ENCODE measurements at places on chromosomes 11 and 22. TPM values are rescaled to one million over a fixed set of nuclear protein-coding genes. Genes with fewer than 3 reads are reported as not detected.

The ABCC8 gene
- not detected for total RNA-seq

The RASL10A gene
- total RNA-seq, result 0.33 TPM

The BTG4 gene
- total RNA-seq, result 0.08 TPM

GRCh38 chr11:121337078-121337477, 44.5 kb downstream of the SC5D start:
- no peak for DNase-seq

DNA sequence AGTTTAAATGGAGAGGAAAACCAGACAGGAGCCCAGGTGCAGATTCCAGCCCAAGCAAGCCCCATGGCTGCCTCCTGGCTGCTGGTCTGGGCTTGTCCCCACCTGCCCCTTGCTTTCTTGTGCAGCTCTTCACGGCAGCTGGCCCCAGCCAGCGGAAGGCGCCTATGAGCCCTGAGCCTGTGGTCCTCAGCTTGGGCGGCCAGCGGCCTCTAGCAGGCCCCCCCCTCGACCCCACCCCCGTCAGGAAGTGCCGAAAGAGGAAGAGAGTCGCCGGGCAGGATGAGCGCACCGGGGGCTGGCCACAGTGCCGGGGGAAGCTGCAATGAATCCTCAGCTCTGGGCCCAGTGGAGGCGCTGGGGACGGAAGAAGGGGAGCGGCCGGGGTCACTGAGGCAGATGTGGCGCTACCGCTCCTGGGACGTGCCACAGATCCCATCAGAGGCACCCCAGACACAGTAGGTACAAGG, 2.1 kb upstream of the DGKZ start:
- DNase-seq, result no peak

The PATE2 gene
- 0.27 TPM for total RNA-seq

DNA sequence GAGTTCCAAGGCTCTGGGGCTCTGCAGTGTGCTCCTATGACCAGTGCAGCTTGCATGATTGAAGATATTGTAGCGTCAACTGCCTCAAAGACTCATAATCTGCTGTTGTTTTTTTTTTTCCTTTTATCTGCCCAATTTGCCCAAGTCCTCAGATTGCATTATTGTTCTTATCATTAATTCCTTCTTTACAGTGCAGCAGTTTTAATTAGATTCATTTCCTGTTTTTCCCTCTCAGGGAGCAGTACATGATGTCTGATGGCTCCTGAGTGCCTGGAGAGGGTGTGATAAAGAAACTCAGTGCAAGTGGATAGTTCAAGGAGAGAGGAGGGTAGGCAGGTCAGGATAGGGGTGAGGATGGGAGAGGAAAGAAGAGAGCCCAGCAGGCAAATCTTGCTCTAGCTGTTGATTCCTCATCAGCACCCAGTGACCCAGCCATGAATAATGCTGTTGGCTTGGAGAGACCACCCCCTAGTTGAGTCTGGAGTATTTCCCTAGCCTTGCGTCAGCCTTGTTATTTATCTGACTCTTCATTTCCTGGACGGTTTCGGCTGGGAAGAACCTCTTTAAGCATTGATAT, 219.6 kb upstream of the SESN3 start:
- no peak for DNase-seq

GRCh38 chr11:95750101-95750500, 39.5 kb downstream of the FAM76B start:
- no peak for DNase-seq

- DNase-seq, result no peak
Observed at GRCh38 chr11:131253656-131254151, 116.7 kb upstream of the NTM start.

The CCDC87 gene
- total RNA-seq, result 0.58 TPM

DNA sequence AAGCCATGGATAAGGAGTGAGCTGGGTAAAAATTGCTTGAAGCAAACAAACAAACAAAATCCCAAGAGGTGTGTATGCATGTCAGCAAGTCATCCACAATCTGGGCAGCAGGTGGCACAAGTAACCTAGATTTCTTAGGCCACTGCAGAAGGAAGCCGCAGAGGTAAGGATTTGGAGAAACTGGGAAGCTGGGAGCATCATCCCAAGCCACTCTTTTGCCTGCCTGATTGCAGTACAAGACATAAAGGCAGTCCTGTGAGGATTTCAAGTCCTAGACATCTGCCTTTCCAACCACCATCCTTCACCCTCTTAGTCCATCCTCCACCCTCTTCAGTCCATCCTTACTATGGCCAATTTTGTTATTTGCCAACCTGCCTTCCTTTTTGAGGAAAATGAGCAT, 67.2 kb upstream of the BMAL1 start:
- DNase-seq, result no peak

DNA sequence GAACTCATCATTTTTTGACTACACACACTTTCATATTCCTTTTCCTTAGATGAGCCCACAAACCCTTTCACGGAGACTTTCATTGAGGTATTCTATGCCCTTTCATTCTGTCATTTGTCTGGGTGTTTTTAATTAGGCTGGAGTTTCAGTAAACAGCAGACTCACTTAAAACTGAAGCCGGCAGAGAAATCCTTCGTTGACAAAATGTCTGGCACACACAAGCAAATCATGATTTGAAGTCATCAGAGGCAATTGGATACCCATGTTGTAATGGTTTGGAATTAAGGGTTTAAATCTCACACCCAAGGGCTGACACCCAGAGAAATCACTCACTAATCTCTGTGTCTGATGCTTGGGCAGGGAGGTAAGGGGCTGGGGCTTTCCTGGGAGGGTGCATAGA, 127.1 kb downstream of the EHF start:
- no peak for DNase-seq

The SCARF2 gene
- total RNA-seq, result 39.9 TPM

The WNT11 gene
- total RNA-seq, result 0.21 TPM

DNA sequence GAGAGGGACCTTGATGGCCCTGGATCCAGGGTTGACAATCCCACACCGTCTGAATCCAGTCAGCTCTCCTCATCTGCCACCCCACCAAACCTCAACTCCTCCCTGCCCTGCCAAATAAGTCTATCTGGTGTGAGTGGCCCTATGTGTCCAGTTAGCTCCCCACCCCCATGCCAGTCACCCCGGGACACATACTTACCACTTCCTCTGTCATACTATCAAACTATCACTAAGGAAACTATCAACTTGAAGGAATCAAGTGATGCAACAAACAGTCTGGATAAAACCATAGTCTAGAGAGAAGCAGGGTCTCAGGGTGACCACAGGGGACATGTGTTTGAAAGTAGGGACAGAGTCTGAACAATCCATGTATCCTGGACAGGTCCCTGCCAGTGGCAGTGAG, 13.2 kb upstream of the CSF2RB start:
- no peak for DNase-seq

DNA sequence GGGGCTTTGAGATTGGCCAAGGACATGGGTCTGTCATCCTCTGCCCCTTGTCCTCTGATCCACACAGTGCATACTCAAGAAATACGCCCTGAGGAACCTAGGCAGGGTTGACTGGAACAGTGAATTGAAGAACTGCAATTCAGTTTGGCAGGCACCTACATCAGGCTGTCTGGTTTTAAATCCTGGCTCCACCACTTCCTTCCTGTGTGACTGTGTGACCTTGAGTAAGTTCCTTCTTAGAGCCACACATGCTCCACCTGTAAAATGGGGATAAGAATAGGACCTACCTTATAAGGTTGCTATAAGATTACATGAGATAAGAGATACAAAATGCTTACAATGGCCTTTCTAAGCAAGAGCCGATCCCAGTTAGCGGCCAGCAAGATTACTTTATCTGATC, 15.8 kb upstream of the TCF20 start:
- no peak for DNase-seq

The SMC1B gene
- 0.08 TPM for total RNA-seq

The NFAM1 gene
- total RNA-seq, result 0.07 TPM

- no peak for DNase-seq
Observed at GRCh38 chr22:47307326-47307725, 544.9 kb downstream of the TBC1D22A start.

- DNase-seq, result no peak
Observed at GRCh38 chr11:34655335-34656008, 34.6 kb downstream of the EHF start.

DNA sequence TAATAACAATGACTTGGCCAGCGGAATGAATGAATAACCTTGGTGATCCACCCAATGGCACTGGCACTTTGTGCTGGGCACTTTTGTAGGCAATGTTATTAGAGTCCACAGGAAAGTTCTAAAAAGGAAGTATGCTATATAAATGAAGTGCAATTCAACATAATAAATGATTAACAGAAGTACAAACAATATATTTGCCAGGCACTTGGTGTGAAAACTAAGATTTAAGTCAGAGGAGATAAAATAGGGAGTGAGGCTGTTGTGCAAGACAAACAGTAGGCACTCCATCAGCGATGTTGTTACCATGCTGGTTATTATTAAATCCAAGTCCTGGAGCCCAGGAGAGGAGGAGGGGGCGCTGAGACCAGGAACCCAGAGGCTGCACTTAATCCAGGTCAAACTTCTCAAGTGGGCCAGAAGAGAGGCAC, 173.8 kb downstream of the LARGE1 start:
- no peak for DNase-seq

DNA sequence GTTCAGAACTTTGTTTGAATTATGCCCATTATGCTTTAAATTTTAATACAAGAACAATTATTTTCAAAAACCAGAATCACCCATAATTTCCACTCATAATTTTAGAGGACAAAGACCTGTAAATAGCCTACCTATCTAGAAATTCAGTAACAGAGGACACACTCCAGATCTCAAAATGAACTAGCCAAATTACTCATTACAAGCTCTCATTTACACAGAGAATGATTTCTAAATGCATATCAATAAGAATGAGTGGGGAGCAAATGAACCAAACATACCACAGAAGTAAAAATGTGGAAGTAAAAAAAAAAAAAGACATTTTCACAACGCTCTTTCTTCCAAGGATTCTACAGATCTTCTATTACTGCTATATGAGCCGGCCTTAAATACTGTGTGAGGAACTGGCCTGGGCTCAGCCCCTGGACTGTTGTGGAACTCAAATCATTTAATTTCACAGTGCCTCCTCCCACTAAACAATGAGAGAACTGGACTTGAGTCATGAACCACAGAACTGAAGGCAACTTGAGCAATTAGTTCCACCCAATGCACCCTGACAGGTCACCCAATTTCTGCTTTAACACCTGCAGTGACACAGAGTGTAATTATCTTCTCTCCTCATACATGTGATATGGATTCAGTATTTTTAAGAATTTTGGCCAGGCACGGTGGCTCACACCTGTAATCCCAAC, 8.0 kb downstream of the MRTFA start:
- peak; percentile 70 for DNase-seq

The FZD4 gene
- total RNA-seq, result 7.5 TPM

GRCh38 chr22:46758867-46759290, 3.6 kb upstream of the TBC1D22A start:
- no peak for DNase-seq

DNA sequence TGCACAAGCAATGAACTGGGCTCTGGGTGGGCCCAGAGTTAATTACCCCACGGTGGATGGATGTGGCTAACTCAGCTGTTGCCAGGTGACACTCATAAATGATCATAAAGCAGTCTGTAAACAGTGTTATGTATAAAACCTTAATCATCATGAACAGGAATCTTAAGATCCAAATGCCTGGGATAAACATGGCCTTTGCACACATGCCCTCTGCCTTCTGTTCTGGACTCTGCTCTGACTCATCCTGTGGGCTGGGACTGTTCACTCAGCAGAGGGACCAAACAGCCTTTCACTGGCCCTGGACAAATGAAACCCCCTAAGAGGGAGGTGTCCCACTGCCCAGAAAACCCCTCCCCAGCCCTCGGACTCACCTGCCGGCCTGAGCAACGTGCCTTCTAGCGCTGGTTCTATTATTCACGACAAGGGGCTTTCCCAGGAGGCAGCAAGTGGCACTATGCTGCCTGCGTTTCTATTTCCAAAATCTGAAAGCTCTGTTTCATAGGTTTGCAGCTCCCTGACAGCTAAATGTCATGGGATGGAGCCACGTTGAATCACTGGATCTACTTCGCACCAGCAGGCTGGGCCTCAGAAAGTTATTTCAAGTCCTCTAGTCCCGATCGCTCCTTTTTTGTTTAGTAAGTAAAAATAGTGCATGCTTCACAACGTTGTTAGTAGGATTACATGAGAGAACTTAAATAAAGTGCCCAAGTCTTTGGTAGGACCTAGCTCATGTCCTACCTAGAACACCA, 53.0 kb downstream of the LARGE1 start:
- no peak for DNase-seq

DNA sequence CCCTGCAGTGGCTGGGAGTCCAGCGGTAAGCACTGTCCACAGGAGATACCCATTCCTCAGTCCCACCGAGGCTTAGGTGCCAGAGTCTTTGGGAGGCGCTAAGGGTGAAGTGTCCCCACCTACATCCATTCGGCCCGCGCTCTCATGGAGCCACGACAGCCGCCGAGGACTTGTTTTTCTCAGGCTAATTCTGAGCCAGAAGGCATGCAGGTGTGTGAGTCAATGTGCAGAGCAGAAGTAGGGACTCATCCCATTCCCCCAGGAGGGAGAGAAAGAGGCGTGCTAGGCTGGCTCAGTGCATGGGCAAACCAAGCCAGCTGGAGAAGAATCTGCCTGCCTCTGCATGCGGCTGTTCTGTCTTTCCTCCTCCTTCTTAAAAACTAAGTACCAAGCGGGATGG, 46.6 kb downstream of the KCNC1 start:
- DNase-seq, result no peak

DNA sequence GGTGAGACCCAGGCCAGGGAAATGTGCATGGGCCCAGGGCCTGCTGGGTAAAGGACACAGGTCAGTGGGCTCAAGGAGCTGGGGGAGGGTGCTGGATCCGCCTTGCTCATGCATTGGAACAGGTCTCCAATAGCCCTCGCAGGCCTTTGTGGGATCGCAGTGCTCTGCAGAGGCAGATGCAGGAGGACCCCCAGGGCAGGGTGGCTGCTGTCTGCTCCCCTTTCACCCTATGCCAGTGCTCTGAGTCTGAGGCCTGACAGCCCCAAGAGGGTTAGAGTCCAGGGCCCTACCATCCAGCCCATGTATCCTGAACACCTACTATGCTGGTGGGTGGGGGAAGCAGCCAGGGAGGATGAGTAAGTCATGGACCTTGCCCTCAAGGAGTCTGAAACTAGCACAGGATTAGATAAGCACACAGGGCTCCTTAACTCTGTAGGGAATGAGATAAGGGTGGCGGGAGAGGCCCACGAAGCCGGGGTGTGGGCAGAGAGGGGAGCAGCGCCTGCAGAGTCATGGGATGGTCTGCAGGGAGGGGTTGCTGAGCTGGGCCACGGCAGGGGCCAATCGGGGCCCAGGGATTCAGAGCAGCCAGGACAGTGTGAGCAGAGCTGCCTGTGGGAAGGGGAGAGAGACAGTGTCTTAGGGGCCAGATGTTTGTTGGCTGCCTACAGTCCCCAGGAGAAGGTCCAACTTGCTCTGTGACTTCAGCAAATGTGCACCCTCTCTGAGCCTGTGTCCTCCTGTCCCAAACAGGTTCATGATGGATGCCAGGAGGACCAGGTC, 10.5 kb upstream of the EHD1 start:
- no peak for DNase-seq

The FXYD6 gene
- 83.4 TPM for total RNA-seq
